ENCODE measurements at places on chromosomes 16 and 17.

- no peak for DNase-seq
Measured at GRCh38 chr16:10753670-10754069, 10.0 kb downstream of the NUBP1 start.

GRCh38 chr16:4517812-4518680 is 20.5 kb downstream of the CDIP1 start:
- DNase-seq, result peak; percentile 52

DNA sequence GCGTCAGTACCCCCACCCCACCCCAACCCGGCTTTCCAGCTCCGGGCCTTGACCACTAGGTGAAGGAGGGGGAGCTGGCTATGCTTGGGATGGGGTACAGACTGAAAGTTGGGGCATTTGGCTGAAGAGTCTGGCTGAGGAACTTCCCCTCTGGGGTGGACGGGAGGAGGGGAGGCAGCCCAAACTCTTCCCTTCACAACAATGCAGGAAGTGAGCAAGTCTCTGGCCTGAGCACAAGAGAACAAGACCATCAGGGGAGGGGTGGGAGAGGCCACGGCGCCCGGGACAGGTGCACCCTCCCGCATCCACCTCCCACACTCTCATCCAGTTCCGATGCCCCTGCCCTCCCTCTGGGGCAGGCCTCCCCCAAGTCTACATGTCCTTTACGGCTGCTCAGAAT is 5.6 kb downstream of the USH1G start:
- no peak for DNase-seq

GRCh38 chr17:69704935-69705334 is 290.4 kb downstream of the MAP2K6 start:
- no peak for DNase-seq

DNA sequence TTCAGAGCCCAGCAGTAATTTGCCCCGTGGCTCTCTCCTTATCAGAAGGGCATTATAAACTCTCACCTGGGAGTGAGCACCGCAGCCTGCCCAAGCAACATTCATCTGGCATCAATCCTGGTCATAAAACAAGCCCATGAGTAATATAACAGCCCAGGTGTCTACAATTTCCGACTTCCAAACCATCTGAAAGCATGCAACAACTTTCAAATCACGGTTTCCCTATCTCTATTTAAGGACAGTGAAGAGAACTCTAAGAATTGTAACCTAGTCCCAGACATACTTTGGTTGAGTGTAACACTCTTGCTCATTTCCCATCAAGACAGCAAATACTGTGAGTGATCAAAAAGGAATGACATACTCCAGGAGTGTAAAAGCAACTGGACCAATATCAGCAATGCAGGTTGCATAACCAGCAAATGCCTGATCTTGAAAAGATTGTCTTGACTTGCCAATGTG is 487.4 kb upstream of the SOX9 start:
- DNase-seq, result no peak

GRCh38 chr16:20072146-20072873 is 1.4 kb downstream of the GPR139 start:
- no peak for DNase-seq

GRCh38 chr17:38464723-38465390 is 36.6 kb downstream of the ARHGAP23 start:
- DNase-seq, result peak; percentile 19

DNA sequence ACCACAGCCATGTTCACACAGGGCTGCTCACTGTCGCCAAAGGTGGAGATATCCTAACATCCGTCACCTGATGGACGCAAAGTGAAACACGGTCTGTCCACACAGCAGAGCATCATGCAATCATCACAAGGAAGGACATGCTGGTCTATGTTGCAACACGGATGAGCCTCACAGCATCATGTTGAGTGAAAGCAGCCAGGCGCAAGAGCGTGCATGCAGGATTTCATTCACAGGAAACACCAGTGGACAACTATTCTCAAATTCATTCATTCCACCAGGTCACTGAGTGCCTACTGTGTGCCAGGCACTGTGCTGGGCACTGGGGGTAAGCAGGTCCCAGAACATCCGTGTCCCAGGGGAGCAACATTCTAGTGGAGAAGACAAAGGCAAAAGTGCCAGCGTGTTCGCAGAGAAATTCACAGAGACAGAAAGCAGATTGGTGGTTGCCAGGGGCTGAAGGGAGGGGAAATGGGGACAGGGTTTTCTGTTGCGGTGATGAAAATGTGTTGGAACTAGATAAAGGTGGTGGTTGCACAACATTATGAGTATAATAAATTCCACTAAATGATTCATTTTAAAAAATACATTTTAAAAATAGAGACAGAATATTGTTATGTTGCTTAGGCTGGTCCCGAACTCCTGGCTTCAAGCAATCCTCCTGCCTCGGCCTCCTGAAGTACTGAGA is 22.7 kb upstream of the KCNJ12 start:
- DNase-seq, result peak; percentile 91

- DNase-seq, result no peak
Measured at GRCh38 chr17:13601322-13601775, 380 bp downstream of the HS3ST3A1 start.

- no peak for DNase-seq
Measured at GRCh38 chr16:31362476-31363405, 7.8 kb downstream of the ITGAX start.

DNA sequence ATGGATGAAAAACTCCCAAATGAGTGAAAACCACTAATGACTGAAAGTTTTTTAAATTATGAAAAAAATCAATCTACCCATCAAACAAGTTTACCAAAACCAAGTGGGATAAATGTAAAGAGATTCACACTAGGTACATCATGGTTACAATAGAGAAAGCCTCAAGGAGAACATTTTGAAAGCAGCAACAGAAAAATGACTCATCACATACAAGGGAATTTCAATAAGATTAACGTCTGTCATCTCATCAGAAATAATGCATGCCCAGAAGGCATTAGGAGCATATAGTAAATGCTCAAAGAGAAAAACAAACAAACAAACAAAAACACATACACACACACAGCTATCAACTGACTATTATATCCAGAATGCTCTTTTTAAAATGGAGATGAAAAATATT is 261.8 kb upstream of the KIF2B start:
- DNase-seq, result no peak

DNA sequence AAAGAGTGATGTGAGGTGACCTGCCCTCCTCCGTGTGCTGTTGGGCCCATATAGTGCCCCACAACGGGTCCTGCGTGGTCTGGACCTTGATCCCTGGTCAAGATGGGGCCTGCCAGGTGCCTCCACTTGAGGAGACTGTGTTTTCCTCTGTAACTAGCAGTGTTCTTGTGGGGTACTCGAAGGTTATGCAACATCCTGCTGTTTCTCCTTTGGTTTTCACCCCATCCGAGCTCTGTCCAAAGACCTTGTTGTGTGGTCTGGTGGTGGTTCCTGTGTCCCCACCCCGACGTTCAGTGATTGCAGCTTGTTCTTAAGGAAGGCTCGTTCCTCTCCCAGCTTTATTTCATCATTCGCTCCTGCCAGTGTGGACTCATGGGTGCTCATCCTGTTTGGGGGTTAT is 38.7 kb upstream of the ZNF750 start:
- DNase-seq, result no peak

DNA sequence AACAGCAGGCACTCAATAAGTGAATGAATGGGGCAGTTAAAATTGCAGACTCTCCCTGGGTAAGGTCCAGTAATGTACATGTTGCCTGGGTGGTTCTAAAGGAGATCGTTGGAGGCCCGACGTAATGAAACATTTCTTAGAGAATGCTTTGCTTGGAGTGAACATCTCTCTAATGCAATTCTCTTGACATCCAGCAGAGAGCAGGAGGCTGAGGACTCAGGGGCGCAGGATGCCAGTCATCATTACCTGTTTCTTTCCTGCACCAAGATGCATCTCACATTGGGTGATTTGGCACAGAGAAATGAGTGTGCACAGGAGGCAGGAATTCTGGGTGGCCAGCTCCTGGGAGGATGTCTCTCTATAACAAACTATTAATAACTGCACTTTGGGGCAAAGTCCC is 130.3 kb upstream of the RBBP6 start:
- DNase-seq, result no peak

- no peak for DNase-seq
Measured at GRCh38 chr17:82053556-82054263, 2.0 kb downstream of the GPS1 start.

DNA sequence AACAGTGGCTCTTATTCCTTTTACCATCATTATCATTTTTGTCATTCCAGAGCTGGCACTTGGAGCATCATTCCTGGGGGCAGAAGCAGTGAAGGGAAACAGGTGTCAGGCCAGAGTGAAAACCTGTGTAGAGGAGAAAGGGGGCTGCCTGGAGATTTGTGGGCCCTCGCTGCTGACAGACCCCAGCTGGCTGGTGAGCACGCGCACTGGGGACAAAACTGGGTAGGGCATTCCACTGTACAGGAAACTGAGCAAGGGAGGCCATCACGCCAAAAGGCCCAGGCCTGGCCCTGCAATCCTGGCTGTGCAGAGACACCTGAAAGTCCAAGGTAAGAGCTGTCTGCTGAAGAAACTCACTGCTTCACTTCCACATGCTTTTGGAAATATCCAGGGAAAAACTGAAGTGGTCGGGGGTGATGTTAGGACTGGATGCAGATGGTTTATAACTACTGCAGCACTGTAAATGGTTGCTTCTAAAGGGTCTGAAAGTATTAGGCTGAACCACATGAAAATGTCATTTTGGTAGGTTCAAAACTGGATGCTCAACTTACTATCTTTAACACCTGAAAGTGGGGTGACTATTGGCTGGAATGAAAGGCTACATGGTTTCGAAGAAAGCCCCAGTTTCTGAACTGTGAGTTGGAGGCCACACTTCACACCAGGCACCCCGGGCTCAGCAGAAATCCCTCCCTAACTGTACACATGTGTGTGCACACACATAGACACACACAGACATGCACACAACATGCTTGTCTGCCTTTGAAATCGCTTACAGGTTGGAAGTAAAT is 225.0 kb downstream of the C16orf78 start:
- no peak for DNase-seq

DNA sequence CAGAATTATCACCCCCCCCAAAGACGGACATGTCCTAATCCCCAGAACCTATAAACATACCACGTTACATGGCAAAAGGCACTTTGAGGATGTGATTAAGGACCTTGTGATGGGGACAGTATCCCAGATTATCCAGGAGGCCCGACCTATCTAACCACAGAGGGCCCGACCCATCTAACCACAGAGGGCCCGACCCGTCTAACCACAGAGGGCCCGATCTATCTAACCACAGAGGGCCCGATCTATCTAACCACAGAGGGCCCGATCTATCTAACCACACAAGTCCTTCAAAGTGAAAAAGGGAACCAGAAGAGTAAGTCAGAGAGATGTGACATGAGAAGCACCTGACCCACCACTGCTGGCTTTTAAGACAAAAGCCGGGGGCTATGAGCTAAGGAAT is 56.8 kb downstream of the ANKFY1 start:
- DNase-seq, result peak; percentile 92

DNA sequence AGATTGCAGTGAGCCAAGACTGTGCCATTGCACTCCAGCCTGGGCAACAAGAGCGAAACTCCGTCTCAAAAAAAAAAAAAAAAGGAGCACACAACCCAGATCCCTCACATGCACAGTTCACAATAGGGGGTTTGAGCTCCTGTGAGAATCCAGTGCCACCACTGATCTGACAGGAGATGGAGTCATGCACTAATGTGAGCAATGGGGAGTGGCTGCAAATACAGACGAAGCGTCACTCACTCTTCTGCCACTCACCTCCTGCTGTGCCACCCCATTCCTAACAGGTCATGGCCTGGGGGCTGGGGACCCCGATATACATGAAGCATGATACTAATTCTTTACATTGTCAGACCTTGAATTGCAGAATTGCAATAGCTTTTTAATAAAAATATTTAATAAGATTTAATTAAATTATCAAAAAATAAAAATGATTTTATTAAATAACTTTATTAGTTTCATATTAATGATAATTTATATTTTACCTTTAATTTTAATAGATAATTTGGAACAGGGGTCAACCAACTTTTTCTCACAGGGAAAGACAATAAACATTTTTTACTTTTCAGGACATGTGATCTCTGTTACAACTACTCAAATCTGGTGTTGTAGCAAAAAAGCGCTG is 171.4 kb downstream of the COPRS start:
- DNase-seq, result no peak

GRCh38 chr17:75909812-75910274 is 5.2 kb upstream of the MRPL38 start:
- DNase-seq, result peak; percentile 23

- no peak for DNase-seq
Measured at GRCh38 chr17:19618015-19618414, 30.5 kb upstream of the ALDH3A2 start.

GRCh38 chr17:6558932-6559752 is 2.8 kb upstream of the PITPNM3 start:
- DNase-seq, result no peak

- DNase-seq, result no peak
Measured at GRCh38 chr16:88925540-88925887, 51.5 kb downstream of the CBFA2T3 start.

DNA sequence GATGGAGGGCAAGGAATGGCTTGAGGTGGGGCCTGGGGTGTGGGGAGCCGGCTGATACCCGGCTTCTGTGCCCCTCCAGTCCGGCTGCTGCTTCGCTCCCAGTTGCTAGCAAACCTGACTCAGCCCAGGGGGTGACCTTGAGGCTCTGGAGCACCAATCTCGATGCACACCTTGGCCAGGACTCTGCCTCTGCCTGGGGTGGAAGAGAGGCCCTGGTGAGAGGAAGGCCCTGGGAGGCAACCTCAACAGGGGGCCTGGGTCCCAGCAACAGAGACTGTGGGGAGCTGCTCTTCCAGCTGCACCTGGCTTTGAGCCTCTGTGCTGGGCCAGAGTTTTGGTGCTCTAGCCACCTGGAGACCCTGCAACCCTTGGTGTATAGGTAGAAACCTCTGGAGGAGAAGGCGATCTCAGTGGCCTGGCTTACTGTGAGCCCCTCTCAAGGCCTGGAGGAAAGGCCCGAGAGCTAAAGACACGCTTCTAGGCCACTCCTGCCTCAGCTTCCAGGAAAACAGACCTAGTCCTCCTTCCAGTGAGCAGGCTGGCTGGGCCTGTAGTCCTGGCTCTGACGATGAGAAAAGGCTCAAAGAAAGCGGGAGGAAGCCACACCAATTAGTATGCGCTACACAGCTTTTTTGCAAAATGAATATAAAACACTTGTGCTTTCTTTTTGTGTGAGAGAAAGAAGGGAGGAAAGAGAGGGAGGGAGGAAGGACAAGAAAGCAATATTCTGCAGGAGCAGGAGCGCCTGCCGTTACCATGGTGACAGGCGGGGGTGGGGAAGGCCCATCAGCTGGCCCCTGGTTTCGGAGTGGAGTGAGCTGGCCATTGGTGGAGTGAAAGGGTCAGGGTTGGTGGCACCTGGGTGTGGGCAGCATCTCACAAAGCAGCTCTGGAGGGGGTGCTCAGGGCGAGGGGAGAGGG is 51.0 kb downstream of the VAC14 start:
- no peak for DNase-seq

GRCh38 chr17:74728033-74728701 is 8.9 kb upstream of the RAB37 start:
- DNase-seq, result no peak

DNA sequence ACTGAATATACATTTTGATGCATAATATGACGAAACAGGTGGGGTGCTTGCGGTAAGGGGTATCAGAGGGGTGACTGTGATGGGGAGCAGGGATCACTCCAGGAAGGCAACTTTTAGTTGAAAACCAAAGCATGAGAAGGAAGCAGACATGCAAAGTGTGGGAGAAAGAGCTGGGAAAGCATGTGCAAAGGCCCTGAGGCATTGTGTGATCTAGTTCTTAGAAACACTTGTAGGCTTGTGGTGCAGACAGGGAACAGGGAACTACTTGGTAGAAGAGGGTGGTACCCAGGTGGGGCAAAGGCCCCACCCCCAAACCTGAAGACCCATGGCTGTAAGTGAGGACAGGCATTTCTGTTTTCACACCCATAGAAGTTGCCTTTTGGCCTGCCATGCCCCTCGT is 459.9 kb upstream of the EEF2KMT start:
- no peak for DNase-seq

GRCh38 chr17:70539132-70539924 is 370.0 kb downstream of the KCNJ2 start:
- no peak for DNase-seq
